ENCODE measurements at places on chromosomes 1 and 21.
A peak's percentile ranks its signal among the peaks of the same experiment; 100 is the strongest.

- no peak for DNase-seq
Measured at GRCh38 chr1:150575518-150576366, 3.7 kb downstream of the MCL1 start.

GRCh38 chr1:68918563-68918962 is 421.7 kb upstream of the DEPDC1 start:
- no peak for DNase-seq

GRCh38 chr1:71657891-71658679 is 577.2 kb upstream of the ZRANB2 start:
- no peak for DNase-seq

GRCh38 chr21:36321325-36322082 is 1.5 kb downstream of the MORC3 start:
- DNase-seq, result no peak

DNA sequence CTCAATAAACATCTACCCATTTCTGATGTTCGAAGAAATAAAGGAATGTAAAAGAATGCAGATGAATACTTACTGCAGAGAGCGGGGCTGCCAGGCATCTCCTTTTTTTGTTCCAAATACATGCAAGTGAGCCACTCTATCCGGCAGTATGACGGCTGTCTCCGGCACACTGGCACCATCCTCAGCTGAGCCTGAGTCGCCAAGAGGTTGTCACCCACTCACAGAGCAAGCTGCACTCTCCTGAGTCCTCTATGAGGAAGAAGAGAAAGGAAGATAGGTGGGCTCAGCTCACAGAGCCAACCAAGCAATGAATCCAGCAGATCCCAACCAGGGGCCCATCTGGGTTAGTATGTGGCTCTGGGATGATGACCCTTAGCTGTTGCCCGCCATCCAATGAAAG is 65.3 kb downstream of the CD46 start:
- DNase-seq, result no peak

DNA sequence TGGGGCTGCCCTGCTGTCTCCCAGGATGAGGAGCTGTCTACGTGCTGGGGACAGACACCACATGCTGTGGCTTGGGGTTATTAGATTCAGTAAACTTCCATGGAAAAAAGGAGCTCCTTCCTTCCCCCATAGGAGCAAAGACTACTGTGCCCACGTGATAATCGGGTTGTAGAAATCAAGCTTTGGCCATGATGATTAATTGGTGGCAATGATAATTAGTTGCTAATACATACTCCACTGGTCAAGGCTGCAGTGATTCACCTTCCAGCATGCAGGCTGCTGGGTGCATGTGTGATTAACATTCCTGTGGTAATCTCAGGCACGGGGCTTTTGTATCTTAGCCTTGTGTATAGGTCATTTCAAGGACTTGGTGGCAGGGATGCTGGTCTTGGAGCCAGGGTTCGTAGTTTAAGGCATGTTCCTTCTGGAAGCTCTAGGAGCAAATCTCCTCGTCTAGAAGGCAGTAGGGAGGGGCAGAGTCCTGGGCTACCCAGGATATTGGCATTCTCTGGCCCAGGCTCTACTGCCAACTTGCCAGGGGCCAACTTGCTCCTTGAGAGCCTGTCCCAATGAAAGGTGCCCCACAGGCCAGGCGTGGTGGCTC is 41.4 kb downstream of the TMCO4 start:
- DNase-seq, result no peak

DNA sequence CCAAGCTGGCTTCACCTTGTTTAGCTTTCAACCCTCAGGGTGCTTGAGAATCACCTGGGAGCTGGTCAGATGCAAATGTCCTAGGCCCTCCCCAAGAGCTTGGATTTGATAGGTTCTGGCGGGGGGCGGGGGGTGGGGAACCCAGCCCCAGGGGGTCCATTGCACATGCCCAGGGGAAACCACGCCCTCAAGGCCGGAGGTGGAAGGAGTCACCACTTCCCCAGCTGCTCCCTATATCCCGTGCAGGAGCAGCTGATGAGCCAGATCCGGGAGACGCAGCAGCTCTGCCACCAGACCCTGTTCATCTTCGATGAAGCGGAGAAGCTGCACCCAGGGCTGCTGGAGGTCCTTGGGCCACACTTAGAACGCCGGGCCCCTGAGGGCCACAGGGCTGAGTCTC is 5.8 kb downstream of the TOR3A start:
- DNase-seq, result no peak

GRCh38 chr21:35840197-35840799 is 220.0 kb downstream of the SETD4 start:
- DNase-seq, result peak; percentile 25

- DNase-seq, result no peak
Measured at GRCh38 chr21:22421416-22422180, 1423.4 kb downstream of the NCAM2 start.

DNA sequence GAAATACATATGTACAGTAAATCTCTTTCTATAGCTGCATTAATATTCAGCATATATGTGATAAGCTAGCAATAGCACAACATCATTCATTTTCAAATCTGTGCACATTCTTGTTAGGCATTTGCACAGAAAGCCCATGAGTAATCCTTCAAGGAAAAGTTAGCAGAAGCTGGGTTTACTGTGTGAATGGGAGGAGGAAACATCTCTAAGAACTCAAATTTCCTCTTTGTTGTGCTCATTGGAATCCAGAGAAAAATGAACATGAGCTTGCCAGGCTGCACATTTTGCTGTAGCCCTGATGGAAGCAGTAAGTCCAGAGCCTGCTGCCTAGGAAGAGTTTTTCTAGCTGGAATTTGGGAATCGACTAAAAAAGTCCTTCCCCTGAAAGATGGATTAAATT is 214.2 kb upstream of the FOXD3 start:
- no peak for DNase-seq

GRCh38 chr1:160522622-160523345 is at the start of gene SLAMF6:
SLAMF6 (minus strand) TSS chr1:160523255; CDS start chr1:160523192, 63 bp downstream.
- DNase-seq, result peak; percentile 16

GRCh38 chr1:223716302-223716862 is 4.0 kb downstream of the CAPN2 start:
- no peak for DNase-seq

GRCh38 chr1:229161740-229162139 is 109.2 kb upstream of the RAB4A start:
- DNase-seq, result no peak

DNA sequence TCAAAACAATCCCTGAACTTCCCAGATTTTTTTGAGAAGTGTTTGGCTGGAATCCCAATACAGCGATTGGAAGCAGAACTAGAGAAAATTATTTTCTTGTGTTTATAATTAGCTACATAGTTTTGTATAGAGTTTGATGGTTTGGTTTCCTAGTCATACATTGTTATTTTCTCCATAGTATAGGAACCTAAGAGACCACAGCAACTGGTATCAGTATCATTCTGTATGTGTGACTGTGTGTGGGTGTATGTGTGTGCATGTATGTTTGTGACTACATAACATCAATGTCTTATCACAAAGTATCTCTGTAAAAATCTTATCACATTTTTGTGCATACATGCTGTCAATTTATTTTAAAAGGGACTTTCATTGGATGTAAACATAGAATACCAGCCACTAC is 780.5 kb downstream of the MRPL39 start:
- no peak for DNase-seq

DNA sequence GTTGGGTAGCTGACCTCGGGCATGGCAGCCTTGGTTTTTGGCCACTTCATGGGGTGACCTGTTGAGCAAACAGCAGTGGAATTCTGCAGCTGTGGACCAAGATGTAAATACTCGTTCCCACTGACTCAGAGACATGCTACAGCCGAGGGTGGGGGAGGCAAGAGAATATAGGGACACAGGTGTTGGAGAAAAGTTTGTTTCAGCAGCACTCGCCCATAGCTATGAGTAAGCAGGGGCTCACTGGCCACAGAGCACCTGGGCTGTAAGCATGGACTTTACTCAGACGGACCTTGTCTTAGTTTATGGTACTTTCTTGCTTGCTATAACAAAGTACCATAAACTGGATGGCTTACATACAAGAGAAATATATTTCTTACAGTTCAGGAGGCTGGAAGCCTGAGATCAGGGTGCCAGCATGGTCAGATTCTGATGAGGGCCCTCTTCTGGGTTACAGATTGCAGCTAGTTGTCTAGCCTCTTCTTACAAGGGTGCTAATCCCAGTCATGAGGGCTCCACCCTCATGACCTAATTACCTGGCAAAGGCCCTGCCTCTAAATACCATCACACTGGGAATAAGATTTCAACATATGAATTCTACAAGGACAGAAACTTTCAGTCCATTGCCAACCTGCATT is 437.2 kb upstream of the DAB1 start:
- DNase-seq, result no peak

DNA sequence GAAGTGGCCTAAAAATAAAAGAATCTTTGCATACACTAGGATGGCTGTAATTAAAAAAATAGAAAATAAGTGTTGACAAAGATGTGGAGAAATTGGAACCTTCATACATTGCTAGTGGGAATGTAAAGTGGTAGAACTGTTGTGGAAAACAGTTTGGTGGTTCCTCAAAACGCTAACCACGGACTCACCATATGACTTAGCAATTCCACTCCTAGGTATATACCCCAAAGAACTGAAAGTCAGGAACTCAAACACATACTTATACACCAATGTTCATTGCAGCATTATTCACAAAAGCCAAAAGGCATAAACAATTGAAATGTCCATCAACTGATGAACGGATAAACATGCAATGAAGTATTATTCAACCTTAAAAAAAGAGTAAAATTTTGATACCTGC is 10.8 kb upstream of the HMGCL start:
- no peak for DNase-seq

GRCh38 chr1:2019172-2019543 is at the start of gene GABRD:
GABRD (plus strand) TSS chr1:2019345; CDS start chr1:2019424, 79 bp downstream.
- no peak for DNase-seq

DNA sequence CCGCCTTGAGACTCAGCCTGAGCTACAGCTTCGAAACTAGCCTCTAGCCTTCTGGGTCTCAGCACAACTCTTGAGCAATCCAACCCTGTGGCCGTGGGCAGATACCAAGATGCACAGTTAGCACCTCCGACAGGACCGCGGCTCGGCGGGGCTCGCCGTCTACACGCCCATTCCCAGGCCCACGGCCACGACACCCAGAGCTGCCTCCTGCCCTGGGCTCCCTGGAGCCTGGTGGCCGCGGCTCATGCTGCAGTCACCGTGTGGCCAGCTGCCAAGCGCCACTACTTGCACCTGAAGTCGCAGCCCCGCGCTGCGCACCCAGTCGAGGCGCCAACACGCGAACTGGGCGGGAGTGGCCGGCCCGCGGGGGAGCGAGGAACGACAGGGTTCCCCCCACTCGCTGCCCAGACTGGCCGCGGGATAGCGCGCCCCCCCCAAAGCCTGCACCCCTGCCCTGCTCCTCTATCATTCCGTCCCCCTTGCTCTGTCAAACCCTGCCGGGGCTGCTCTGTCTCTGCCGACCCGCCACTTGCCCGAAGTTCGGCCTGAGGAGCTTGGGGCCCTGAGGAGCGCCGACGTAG is 729 bp upstream of the CDCA8 start:
- no peak for DNase-seq

DNA sequence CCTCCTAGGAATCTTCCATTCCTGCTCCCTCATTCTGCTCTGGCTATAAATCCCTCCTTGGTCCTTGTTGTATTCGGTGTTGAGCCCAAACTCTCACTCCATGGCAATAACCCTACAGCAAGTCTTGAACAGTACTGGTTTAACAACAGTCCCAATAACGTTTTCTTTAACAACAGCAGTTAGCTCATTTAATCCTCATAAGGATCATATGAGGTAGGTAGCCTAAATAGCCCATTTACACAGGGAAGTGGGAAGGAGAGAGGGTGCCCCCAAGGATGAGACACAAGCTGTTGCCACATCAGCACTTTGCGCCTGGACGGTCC is 444 bp upstream of the AGTRAP start:
- no peak for DNase-seq

GRCh38 chr1:84698151-84699110 is 8.2 kb upstream of the SSX2IP start:
- DNase-seq, result no peak

- no peak for DNase-seq
Measured at GRCh38 chr21:23684431-23684830, 1922.8 kb downstream of the MRPL39 start.

DNA sequence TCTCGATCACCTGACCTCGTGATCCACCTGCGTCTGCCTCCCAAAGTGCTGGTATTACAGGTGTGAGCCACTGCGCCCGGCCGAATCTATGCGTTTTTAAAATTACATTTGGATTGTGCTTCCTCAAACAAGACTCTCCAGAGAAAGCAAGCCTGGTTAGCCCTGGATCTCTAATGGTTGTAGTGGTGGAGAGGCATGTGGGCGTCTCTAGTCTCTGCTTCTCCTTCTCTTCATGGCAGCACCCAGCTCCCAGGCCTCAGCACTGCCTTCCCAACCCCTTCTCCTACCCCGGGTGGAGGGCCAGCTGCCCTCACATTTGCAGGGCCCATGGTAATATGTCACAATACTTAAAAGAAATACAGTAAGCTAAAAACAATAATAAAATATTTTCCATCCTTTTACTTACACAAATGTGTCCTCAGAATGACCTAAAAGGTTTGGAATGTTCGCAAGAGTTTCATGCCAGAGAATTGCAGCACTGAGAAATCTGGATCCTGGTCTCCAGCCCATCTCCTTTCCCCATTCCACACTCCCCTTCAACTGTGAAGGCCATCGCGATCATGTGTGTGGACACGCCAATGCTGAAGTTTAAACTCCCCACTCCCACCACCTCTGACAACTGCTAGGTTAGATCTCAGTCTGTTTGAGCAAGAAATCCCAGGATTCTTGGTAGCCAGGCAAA is 7.0 kb downstream of the OR14I1 start:
- DNase-seq, result no peak

- no peak for DNase-seq
Measured at GRCh38 chr1:157233131-157233530, 94.9 kb upstream of the ETV3 start.

DNA sequence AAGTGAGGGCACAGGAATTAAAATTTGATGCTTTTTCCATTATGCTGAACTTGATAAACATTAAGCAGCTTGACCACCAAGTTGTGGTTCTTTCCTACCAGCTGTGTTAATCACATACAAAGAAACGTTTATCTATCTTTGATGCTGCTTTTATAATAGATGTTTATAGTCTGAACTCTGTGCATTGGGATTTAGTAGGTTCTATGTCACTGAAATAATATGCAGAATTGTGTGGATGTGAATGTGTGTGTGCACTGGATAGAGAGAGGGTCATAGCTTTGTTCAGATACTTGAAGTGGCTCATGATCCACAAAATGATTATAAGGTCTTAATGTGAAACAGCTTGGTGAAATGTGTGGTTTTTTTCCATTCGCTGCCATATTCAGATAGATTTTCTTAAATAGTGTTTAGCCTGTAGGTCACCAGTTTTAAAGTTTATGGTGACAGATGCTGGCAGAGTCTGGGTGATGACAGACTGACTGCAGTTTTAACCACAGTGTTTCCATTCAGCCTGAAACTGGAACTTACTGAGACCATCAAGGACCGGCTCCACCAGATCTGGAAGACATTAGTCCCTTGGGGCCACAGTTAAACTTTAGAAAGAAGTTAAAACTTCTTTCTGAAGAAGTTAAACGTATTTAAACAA is 10.2 kb downstream of the DDI2 start:
- no peak for DNase-seq

GRCh38 chr1:209622841-209623829 is 29.1 kb downstream of the LAMB3 start:
- DNase-seq, result no peak
